ENCODE measurements at places on chromosomes 12 and 14. TPM values are rescaled to one million over a fixed set of nuclear protein-coding genes. Genes with fewer than 3 reads are reported as not detected.

Gene PRR4
- 6.1 TPM for total RNA-seq

Gene ADAMTS20
- not detected for total RNA-seq

Gene CPNE8
- total RNA-seq, result 15.0 TPM

Gene FOXN4
- not detected for total RNA-seq

Gene OR6C2
- not detected for total RNA-seq

Gene GPD1
- total RNA-seq, result 65.3 TPM

Gene FGF6
- total RNA-seq, result not detected

Gene VRTN
- not detected for total RNA-seq

Gene KRT78
- total RNA-seq, result 89.1 TPM

Gene LTB4R2
- total RNA-seq, result 66.5 TPM

Gene TMEM106C
- 25.3 TPM for total RNA-seq

Gene PRPF39
- 29.7 TPM for total RNA-seq

All from vagina (tissue), 2 donors.